ENCODE measurements at places on chromosomes 13 and 19.

GRCh38 chr19:38819231-38819920, 6.6 kb upstream of the LGALS4 start:
- DNase-seq, result no peak

DNA sequence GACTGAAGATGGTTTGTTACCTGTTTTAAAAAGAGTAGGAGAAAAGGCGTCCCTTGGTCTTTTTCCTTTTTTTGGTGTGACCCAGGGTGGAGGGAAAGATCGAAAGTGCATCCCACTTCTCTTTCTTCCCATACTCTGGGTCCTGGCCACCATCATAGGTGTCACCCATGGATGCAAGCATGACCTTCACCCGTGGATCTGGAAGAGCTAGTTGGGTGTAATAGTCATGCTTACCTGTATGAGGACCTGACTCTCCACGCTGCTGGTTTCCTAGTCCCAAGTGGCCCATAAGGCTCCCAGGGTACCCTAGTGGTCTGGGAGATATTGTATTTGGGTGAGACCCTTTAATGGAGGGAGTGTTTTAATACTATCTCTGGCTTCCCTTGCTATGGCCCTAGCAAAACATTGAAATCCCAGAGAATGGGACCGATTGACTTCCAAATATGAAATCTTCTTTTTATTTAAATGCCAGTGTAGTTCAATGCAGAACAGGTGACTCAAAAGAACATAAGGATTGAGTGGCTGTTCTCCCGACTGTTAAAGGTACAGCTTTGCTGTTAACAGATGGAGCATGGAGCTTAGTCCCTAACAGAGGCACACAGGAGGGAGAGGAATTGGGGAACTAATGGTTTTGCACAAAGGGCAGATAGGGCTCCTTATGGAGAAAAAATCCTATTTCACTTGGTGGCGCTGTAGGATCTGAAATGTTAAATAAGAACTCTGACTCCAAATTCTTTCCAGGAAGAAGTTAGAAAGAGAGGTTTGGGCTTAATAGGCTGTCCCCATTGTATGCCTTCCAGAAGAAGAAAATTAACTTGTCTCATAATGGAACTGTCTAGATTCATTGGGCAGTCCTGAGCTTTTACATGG, 7.0 kb upstream of the ZNF550 start:
- DNase-seq, result no peak

- DNase-seq, result no peak
These were observed 43.9 kb upstream of the FRY start for GRCh38 chr13:31987535-31988170.

GRCh38 chr13:53054569-53054968, 26.0 kb downstream of the OLFM4 start:
- no peak for DNase-seq

DNA sequence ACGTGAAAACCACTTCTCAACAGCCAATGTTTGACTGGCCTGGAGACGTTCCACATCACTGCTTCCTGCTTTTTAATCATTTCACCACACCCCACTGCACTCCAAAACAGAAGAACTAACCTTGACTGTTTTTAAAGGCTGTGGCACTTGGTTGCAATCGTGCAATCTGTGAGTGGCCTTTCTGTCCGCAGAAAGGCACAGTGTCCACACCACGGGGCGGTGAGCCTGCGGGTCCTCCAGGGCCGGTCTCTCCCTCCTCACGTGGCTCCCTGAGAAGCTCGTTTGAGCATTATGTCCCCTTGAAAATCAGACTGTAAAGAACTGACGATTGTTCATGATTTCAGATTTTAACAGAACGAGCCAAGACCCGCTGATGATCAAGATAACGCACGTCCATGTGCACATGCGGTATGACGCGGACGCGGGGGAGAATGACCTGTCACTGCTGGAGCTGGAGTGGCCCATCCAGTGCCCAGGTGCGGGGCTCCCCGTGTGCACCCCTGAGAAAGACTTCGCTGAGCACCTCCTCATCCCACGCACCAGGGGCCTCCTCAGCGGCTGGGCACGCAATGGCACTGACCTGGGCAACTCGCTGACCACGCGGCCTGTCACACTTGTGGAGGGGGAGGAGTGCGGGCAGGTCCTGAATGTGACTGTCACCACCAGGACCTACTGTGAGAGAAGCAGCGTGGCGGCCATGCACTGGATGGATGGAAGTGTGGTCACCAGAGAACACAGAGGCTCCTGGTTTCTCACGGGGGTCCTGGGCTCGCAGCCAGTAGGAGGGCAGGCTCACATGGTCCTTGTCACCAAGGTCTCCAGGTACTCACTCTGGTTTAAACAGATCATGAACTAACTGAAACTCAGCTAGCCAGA, 13.0 kb downstream of the PROZ start:
- no peak for DNase-seq
